ENCODE measurements at places on chromosomes 6 and 20.

DNA sequence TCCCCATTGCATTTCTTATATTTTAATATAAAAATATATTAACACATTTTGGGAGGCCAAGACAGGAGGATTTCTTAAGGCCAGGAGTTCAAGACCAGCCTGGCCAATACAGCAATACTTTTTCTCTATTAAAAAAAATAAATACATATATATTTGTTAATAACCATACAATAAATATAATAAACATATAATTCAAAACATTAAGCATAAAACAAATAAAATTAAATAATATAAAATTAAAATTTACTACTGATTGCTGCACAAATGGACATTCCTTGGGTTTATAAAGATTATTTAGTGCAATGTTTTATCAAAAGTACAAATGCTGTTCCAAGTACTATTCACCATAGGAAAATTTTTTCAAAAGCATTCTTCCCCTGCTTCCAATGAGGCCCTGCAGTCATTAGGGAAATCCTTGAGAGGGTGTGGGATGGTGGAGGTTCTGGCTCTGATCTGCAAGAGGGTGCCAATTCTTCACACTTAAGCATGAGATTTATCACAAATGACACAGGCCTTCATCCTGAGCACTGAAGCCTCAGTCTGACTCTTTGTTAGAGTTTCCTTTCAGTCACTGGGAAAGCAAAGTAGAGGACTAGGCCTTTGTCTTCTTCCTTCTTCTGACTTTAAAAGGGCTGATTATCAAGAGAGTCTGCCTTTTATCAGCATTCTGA, 596.7 kb downstream of the EPM2A start:
- DNase-seq: no peak

DNA sequence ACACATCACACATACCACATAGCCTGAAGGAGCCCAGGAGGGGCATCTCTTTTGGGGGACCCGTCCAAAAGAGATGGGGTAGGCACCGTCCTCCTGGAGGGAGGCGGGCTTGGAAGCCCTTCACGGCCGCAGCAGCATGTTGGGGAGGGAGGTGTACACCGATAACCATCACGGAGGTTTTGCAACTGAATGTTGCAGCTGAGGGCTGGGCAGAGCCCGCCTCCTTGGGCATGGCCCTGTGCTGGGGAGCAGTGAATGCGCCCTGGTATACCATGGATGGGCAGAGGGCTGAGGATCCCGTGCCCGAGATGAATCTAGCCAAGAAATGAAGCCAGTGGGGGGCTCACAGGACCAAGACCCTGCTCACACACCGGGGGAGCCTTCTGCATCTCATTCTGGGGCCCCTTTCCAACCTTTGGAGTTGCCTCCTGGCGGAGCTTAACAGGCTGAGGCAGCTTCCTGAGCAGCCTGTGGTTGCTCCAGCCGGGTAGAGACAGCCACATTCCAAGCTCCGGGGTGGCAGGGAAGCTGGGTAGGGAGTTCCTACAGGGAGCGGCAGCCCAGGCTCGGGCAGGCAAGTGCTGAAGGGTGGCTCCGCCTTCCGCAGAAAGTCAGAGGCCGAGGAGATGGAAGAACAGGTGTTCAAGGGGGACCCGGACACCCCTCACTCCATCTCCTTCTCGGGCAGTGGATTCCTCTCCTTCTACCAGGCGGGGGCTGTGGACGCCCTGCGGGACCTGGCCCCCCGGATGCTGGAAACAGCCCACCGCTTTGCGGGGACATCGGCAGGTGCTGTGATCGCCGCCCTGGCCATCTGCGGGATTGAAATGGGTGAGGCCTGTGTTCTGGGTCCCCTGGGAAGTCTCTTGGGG, at the start of gene PNPLA1:
PNPLA1 (plus strand) TSS at position 227 of the 872 bp plus-strand sequence; CDS start at position 627, 400 bp downstream.
- DNase-seq: no peak

- no peak for DNase-seq
These were observed 102.0 kb downstream of the ERMARD start for GRCh38 chr6:169853196-169854082.

DNA sequence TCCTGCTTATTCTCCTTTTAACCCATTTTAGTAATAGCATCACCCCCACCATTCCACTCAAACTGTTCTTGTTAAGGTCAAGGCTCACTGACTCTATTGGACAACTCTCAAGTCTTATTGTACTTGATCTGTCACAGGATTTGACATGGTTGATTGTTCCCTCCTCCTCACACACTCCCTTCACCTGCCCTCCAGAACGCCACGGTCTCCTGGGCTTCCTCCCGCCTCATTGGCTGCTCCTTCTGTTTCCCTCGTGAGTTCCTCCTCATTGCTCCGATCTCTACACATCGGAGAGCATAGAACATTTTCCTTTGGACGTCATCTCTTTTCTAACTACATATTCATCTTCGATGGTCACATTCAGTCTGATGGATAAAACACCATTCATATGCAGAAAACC, 55.1 kb downstream of the STMND1 start:
- DNase-seq: no peak

DNA sequence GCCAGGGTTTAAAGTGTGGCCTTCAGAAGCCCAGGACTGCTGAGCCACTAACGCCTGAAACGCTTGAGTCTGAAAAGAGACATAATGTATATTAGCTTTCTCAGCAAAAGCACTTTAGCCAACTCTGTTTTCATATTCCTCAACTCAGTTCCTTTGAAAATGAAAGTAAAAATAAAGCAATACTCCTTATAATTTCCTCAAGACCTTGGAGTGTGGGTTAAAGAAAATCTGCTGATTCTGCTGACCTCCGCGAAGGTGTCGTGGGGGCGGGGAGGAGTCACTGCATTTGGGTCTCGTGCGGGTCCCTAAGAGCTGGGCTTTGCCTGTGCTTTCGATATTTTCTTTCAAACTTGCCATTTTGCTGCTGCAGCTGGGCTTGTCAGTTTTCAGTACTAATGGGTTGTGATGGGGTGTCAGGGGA, 142.2 kb upstream of the ARID1B start:
- DNase-seq: no peak

DNA sequence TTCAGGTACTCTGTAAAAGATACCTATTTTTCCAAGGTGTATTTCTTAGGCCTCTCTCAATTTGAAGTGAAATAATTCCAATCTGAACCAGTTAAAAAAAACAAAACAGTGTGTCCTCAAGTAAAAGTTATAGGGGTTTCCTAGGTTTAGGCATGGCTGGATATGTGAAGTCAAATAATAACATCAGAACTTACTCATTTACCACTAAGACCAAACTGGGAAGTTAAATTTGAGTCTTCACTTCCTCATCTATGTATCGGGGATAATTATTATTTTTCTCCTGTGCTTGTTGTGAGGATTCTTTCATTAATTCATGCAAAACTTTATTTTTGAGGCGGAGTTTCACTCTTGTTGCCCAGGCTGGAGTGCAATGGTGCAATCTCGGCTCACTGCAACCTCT, 86.2 kb upstream of the PTPRK start:
- DNase-seq: no peak

Measured in stimulated activated CD4-positive, alpha-beta T cell treated with anti-CD3 and anti-CD28 coated beads, TNF-alpha, amount 100 ng/mL, for 4 hours (primary cell).